Gastrocnemius medialis (tissue), 4 donors: ENCODE measurements at places on chromosomes 16 and 17. TPM values are rescaled to one million over a fixed set of nuclear protein-coding genes. Genes with fewer than 3 reads are reported as not detected.

PTX4 gene
- not detected for total RNA-seq

ENPP7 gene
- total RNA-seq, result not detected

CHST5 gene
- not detected for total RNA-seq

TBC1D28 gene
- total RNA-seq, result not detected

NUDT16L1 gene
- total RNA-seq, result 7.4 TPM

- DNase-seq, result peak; percentile 52
Measured at GRCh38 chr17:61393550-61393903, 6.1 kb upstream of the TBX2 start.

GRCh38 chr16:67847064-67847861 is at the start of gene CENPT:
CENPT (minus strand) TSS chr16:67847693; CDS start chr16:67833859, 13,834 bp downstream.
- DNase-seq, result no peak

- DNase-seq, result peak; percentile 79
Measured at GRCh38 chr17:48037036-48037837, at the start of gene COPZ2. COPZ2 (minus strand) TSS chr17:48037797; CDS start chr17:48037777, 20 bp downstream.

DNA sequence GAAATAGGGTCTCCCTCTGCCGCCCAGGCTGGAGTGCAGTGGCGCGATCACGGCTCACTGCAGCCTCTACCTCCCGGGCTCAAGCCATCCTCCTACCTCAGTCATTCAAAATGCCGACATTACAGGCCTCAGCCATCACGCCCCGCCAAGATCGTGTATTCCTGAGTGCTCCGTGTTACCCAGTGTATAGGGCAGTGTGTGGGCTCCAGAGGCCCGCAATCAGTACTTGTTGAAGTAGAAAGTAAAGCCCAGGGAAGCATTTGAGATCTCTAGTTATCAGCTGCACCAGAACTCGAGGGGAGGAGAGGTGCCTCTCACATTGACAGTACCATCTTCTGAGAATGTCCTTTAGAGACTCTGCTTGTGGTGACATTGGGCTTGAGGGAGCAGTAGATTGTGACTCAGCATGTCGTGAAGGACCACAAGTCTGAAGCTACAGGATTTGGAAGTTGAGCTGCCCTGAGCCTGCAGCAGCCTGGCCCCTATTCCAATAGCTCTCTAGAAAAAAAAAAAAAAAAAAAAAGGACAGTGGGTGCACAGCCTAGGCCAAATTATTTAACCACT is 1.1 kb upstream of the PRPSAP1 start:
- no peak for DNase-seq

DNA sequence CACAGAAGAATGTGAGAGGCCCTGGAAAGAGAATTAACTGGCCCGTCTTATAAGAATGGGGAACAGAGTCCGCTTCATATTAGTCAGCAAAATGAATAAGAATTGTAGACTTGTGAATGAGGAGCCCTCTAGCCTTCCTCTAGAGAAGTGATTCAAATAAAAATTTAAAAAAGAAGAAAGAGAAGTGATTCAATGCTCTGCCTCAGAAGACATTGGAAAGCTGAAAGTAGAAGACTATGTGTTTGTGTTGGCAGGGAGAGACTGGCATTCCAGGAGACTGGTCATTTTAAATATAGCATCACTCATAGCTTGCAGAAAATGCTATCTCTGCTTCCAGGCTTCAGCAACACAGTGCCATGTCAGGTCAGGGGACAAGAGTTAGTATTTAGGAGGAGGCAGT is 190.6 kb upstream of the HS3ST3A1 start:
- DNase-seq, result no peak

DNA sequence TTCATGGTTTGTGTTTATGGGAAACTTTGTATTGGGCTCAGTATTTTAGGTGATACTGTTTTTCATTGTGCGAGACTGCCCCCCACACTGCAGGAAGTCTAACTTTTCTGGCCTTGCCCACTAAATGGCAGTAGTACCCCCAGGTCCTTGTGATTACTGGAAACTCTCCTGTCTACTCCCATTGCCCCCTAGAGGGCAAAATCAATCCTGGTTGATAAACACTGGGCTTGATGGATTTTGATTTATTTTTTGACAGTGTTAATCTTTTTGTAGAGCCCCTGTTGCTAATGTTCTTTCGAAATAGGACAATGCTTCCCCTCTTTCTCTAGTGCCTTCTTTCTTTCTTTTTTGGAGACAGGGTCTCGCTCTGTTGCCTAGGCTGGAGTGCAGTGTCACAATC is 15.5 kb downstream of the METTL9 start:
- no peak for DNase-seq

DNA sequence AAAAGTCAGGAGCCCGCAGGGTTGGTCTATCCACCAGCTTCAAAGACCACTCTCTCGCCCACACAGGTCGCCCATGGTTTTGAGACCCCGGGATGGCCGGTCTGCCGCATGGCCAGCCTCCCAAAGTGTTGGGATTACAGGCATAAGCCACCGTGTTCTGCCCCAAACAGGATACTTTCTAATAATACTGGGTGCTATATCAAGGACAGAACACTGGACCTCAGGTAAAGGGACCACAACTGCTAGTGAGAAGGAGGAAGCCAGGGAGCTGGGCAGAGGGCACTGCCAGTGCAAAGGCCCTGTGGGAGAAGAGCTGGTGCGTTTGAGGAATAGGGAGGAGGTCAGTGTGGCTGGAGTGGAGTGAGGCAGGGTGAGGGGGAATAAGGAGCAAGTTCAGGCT is 34.1 kb downstream of the IL21R start:
- DNase-seq, result no peak

GRCh38 chr16:78823027-78823426 is 723.6 kb downstream of the WWOX start:
- no peak for DNase-seq

DNA sequence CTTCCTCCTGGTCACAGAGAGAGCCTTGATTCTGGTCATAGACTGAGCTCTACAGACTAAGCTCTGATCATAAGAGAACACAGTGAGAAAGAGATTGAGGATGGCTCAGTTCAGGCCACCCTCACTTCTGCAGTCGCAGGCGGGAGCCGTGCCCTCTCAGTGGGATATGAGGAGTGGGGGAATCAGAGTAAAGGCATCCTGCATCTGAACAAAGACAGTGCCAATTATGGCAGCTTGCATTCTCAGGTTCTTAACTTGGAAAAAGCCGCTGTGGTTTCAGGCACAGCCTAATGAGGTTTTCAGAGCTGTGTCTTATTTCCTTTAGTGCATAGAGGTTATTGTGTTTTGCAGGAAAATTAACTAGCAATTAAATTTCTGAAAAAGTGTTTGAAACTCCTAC is 134.4 kb upstream of the NLRP1 start:
- DNase-seq, result no peak

DNA sequence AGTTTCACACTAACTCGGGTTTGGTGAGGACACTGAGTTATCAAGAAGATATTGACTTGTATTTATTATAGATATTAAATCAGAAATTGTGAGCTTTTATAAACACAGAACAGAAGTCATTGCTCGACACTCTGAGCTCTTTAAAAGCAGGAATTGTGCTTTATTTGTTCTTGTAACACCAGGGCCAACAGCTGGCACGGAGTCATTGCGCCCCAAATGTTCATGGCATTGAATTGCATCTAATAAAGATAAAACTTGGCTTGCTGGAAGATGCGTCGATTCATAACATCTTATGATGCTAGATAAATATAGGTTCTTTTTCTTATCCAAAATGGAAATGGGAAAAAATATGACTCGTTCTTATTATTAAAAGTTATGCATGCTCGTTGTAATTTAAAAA is 11.8 kb upstream of the MLYCD start:
- DNase-seq, result no peak

DNA sequence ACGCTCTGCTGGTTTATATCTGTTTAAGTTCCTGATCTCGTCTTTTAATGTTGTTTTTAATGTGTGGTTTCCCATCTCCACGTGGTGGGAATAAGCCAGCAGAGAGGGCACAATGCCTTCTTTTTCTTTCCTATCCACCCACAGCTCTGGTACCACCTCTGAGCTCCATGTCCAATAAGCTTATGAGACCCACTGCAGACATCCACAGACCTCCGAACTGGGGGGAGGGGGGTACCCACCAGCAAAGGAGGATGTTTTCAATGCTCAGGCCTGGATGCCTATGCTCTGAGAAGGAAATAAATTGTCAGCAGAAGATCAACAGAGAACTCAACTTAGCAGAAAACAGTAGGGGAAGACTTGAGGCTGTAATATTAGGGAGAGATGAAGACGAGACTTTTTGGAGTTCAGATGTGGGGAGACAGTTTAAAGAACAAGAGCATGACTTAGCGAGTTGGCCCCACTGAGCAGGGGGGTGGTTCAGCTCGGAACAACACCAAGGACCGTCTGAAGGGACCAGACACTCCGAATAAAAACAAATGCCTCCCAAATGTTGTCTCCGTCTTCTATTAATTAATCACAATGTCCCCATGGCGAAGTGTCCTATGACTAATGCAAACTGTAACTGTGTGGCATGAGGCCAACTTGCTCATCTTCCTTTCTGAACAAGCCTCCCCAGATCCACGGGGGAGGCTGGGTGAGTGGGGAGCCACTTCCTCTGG is 62.7 kb downstream of the GAS7 start:
- DNase-seq, result peak; percentile 46

DNA sequence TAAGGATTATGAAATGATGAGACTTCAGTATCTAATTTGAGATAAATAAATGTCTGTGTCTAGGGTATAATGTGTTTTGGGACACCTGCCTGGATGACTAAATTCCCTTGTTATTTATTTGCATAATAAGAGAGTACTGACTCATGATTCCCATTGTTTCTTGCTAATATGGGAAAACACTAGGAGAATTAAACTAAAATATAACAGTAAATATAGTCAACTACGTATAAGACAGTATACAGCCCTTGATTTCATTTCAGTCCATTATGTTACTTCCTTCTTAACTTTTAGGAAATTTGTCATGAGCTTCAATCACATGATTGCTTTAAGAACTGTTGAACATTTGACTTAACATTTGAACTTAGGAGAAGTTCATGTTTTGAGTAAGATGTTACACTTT is 62.4 kb downstream of the VMP1 start:
- DNase-seq, result no peak

- DNase-seq, result no peak
Measured at GRCh38 chr16:48076455-48077012, 79.3 kb downstream of the ABCC12 start.

GRCh38 chr17:58585554-58585953 is 71.1 kb upstream of the MTMR4 start:
- no peak for DNase-seq

DNA sequence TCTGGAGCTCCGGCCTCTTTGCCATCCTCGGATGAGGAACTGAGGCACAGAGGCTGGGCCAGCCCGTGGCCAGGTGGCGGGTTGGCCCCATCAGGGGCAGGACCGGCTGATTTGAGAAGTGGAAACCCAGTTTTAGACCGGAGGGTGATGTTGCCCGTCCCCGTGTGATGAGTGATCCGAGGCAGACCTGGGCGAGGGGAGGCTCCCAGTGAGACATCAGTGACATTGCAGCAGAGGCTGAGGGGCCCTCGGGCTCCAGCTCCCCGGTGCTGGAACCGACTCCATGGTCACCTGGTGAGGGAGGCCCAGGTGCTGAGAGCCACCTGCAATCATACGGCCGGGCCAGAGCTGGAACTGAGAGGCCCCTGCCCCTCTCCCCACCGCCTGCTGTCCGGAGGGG is 26.9 kb upstream of the CACNA1H start:
- DNase-seq, result no peak

DNA sequence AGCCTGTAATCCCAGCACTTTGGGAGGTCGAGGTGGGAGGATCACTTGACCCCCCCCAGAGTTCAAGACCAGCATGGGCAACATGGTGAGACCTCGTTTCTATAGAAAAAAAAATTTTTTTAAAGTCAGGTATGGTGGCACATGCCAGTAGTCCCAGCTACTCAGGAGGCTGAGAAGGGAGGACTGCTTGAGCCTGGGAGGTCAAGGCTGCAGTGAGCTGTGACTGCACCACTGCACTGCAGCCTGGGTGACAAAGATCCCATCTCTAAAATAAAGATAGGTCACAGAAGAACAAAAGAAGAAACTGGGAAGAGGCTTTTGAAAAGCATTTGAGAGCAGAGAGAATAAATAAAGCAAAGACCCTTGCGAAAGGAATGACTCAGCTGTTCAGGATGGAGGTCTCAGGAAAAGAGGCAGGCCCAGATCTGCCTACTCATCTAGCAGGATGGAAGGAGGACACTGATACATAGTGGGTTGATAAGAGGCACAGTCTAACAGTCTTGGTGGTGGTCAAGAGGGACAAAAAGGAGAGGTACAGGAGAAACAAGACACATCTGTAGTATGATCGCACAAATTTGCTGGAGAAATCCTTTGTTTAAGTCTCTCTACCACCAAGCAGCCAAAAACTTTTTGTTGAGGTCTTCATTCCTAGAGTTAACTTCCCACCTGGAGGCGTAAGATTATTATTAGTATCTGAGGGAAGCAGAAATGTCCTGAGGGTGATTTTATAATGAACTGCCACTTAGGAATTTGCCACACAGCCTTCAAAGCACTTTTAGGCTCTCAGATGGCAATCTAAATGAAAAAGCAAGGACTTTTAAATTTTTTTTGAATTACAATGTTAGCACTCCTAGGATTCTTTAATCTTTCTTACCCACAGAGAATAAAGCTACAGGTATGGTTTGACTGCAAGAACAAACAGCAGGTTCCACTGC is 17.6 kb downstream of the ZSWIM7 start:
- DNase-seq, result no peak
